NT2/D1 (cell line): ENCODE measurements at places on chromosomes 1 and 21.

- DNase-seq = no peak
Measured at GRCh38 chr1:207787776-207788175, 35.9 kb downstream of the CD46 start.

DNA sequence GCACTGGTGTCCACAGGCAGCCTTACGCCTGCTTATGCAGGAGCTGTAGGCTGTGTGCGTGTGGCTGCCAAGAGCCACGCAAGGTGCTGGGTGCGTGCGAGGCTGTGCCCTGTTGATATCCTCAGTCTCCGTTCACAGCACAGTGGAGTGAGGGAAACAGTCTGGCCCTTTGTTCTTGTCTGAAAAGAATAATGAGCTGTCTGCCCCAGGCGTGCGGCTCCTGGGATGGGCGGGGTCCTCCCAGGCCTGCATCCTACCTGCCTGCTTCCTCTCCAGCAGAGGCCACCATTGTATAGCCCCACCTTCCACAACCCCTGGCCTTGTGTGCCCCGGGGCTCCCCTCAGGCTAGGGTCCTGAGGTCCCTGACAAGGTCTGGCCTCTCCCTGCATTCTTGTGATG is 47.0 kb upstream of the KDM4A start:
- DNase-seq = no peak

- DNase-seq = no peak
Measured at GRCh38 chr1:224343679-224344078, 13.0 kb upstream of the CNIH4 start.

- DNase-seq = no peak
Measured at GRCh38 chr1:172154551-172154950, 265.9 kb upstream of the C1orf105 start.

GRCh38 chr1:212630158-212630900 is 21.8 kb downstream of the ATF3 start:
- peak; percentile 52 for DNase-seq

- DNase-seq = no peak
Measured at GRCh38 chr21:32909393-32909792, 116.3 kb upstream of the OLIG2 start.

- no peak for DNase-seq
Measured at GRCh38 chr21:43267391-43268085, 98.7 kb downstream of the CRYAA start.

DNA sequence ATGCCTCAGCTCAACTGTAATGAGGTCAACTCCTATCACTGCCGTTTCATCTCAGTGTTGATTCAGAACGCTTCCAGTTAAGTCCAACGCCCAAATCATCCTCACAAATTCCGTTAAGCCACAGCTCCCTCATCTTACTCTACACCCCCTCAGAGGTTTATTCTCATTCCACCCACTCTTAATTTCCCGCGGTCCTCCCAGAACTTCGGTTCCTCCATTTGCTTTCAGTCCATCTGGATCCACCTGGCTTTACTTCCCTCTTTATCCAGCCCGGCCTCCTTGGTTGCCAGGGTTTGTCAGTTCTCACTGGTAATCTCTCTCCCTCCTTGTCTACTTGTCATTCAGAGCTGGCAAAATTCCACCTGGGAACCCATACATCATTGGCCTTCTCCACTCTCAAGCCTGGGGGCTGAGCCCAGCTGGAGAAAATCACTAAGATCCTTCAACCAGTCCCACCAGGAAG is 51.3 kb upstream of the RUNX1 start:
- DNase-seq = no peak

GRCh38 chr1:12173631-12174121 is 6.9 kb downstream of the TNFRSF1B start:
- DNase-seq = no peak

- no peak for DNase-seq
Measured at GRCh38 chr1:165891111-165891860, 63.9 kb downstream of the UCK2 start.

DNA sequence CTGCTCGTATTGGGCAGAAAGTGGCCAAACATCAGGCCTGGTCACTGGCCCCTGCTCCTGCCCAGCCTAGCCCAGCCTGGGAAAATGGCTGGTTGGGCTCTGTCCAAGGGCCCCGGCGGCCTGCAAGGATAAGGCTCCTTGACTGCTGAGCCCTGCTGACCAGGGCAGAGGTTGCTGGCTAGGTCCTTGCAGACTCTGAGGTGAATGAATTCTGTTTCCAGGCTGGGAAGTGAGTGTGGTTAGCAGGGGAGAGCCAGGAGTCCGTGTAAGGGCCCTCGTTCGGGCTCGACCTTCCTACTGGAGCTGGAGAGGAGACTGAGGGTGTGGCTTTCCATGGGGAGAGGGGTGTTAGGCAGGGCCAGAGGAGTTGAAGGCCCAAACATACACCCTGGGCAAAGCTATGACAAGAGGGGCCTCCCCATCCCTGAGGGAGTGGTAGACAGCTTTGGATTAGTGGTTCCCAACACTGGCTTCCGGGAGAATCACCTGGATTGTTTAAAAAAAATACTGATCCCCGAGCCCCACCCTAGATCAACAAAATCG is 20.6 kb downstream of the CSF1 start:
- DNase-seq = peak; percentile 94

- DNase-seq = no peak
Measured at GRCh38 chr1:37951041-37951782, 4.4 kb upstream of the INPP5B start.
